ENCODE measurements at places on chromosomes 11 and 22. TPM values are rescaled to one million over a fixed set of nuclear protein-coding genes. Genes with fewer than 3 reads are reported as not detected.

RNF26 gene
- 55.0 TPM for total RNA-seq

CEP57 gene
- 62.1 TPM for total RNA-seq

BARX2 gene
- 16.5 TPM for total RNA-seq

PRG3 gene
- total RNA-seq = not detected

UPK3A gene
- total RNA-seq = 1.0 TPM

LRP4 gene
- 9.6 TPM for total RNA-seq

CFAP300 gene
- total RNA-seq = 1.9 TPM

MEI1 gene
- total RNA-seq = 0.55 TPM

LGALS12 gene
- not detected for total RNA-seq

SERPIND1 gene
- total RNA-seq = not detected

LUZP2 gene
- 0.15 TPM for total RNA-seq

SYCE3 gene
- not detected for total RNA-seq

GAL3ST3 gene
- total RNA-seq = not detected

KIF18A gene
- 31.1 TPM for total RNA-seq

FAM180B gene
- not detected for total RNA-seq

SPTBN2 gene
- total RNA-seq = 66.8 TPM

MS4A12 gene
- total RNA-seq = not detected

UBQLNL gene
- not detected for total RNA-seq

BCO2 gene
- 3.0 TPM for total RNA-seq

TESMIN gene
- total RNA-seq = 23.9 TPM

CD3E gene
- total RNA-seq = not detected

TMEM258 gene
- total RNA-seq = 217 TPM

All from PC-9 (cell line).